ENCODE measurements at places on chromosomes 5 and 9.

DNA sequence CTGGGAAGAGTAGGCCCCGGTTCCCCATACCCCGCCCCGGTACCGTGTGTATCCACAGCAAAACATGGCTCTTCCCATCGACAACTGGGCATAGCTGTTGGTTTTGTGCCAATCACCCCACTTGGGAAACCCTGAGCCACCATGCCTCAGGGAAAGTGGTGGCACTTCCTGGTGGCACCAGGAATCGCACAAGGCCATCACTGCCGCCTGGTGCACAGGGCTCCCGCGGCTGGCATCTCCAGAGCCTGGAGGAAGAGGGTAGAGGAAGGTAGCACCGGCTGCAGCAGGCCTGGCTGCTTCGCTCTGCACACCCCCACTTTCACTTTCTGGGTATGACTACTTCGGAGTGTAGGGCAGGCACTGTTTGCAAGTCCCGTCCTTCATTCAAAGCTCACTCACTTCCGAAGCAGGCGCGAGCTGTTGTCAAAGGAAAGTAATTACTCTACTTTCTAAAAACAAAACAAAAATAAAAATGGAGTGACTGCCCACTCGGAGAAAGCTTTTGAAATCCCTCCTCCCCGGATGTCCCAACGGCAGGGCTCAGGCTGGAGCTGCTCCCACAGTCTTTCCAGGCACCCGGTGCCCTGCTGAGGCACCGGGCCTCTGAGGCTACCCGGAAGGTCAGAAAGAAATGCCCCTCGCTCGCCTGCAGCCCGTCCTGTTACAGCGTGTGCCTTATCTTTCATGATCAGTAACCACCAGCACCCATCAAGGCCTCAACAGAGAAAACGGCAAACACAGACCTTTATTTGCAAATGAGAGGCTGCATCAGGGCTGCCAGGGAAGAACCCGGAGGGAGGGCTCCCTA is 2.0 kb downstream of the BRD3 start:
- no peak for DNase-seq

- no peak for DNase-seq
Observed at GRCh38 chr5:55601204-55601618, 66.4 kb upstream of the PLPP1 start.

DNA sequence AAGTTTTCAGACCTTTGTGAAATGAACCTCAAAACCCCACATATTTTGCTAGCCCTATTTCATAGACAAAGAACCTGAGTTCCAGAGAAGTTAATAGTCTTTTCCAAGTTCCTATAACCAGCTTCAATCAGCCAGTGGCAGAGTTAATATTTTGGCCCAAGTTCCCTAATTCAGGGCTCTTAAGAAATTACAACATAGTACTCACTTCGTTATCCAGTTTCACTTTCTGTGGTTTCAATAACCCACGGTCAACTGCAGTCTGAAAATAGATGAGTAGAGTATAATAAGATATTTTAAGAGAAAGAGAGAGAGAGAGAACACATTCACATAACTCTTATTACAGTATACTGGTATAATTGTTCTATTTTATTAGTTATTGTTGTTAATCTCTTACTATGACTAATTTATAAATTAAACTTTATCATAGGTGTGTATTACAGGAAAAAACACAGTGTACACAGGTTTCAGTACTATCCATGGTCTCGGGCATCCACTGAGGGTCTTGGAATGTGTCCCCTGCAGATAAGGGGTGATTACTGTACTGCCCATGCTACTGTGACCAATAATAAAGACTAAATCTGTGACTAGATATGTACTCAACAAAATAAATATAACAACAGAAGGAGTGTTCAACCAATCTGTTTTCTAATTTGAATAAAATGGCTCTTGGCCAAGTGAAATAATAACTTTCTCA is 9.3 kb upstream of the MYOT start:
- DNase-seq: no peak

DNA sequence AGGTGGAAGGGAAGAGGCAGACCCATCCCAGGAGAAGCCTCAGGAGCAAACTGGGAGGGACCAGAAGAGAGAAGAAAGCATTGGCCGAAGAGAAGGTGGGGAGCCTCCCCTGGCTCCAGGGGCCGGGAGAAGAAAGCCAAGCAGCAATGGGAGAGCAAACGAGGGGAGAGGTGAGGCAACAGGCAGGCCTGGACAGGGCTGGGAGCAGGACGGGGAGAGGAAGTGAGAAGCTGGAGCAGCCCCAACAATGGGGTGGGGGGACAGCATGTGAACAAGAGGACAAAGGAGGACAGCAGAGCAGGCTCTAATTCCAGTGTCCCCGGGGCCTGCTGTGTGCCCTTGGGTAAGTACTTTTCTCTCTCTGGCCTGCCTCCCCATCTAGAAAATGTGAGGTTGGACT is 115.3 kb downstream of the PSD2 start:
- no peak for DNase-seq

- DNase-seq: no peak
Observed at GRCh38 chr5:59587489-59588337, 305.8 kb downstream of the PDE4D start.

- no peak for DNase-seq
Observed at GRCh38 chr5:27266184-27266583, 227.8 kb upstream of the CDH9 start.

DNA sequence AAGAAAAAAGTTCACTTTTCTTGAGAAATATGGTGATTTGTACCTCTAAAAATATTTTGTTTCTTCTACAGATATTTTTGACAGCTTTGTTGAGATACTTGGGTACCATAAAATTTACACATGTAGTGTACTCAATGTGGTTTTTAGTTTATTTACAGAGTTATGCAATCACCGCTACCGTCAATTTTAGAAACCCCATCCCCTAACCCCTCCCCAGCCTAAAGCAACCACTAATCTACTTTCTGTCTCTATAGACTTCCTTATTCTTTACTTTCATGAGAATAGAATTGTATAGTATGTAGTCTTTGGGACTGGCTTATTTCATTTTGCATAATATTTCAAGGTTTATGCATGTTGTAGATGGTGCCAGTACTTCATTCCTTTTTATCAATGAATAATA is 45.0 kb upstream of the TDRD7 start:
- no peak for DNase-seq

DNA sequence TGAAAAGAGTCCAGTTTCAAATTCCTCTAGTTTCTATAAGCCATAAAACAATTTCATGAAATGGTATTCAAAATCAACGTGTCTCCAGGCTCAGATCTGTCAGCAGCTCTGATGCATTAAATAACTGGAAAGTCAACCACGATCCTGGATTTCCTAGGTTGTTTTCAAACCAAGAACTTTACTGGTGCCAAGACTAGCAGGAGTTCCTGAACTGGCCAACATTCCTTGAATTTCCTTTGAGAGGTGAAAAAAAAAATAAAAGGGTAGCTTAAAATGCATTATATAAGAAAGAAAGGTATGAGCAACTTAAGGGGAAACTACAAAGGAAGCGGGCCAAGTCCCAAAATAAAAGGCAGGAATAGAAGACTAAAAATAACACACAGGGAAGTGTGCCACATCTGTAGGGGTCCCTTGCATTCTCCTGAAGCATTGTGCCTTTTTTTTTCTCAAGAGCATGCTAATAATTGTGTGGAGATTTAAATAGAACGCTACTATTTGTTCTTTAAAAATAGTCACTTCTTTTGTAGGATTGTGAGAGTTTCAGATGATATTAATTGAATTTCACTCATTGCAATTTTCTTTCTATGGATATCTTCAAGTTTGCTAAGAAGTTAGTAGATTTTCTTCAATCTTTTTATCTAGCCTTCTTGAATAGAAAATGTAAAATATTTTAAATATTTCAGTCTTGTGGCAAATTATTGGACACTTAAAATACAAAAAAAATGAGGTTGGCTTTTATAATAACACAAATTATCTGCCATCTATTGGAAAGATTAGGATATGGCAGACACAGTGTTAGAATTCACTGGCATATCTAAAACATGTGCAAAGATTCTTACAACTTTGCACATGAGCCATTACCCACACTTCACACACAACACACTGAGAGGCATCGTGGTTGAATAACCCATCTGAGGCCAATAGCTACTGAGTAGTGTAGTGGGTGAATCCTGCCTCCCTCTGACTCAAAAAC is 15.3 kb downstream of the ESM1 start:
- no peak for DNase-seq

DNA sequence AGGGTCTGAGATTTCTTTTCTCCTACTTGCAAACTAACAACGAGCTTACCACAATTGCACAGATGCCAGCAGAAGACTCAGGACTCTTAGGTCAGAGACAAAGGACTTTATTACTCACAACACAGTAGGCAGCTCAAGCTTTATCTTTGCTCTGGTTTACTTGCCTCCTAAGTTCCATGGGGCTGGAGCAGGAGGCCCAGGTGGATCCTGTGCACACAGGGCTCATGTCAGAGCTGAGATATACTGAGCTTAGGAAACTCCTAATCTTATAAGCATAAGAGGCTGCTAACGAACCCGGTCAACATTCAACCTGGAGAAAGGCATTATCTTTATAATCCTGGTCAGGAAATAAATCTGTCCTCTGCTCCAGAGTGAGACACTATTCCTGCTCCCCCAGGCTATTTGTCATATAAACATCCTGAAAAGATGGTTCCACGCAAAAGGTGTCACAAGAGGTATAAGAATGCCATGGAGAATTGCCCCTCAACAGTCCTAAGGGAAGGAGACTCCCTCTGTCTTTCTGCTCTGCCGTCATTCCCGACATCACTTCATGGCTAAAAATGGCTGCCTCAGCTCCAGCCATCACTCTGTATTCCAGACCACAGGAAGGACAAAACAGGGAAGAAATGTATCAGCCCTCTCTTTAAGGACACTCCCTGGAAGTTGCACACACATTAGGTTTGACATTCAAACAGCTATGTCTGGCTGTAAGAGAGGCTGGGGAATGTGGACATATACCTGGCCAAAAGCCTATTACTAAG is 16.2 kb downstream of the DUSP1 start:
- no peak for DNase-seq

DNA sequence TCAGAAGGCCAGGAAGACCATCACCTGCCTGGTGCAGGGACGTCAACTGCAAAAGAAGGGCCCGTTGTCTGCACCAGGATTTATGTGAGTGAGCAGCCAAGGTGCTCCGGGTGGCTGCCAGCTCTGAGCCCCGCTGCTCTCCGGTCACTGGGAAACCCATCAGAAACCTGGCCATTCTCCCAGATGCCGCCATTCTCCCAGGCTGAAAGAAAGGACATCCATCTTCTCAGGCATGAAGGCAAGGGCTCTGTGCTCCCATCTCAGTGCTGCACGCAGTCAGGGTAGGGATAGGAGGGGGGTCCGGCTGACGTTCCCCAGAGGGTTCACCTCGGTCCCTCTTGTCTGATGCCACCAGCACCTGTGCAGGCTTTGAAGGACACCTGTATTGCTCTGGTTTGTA is 158.4 kb downstream of the ERCC6L2 start:
- DNase-seq: no peak

DNA sequence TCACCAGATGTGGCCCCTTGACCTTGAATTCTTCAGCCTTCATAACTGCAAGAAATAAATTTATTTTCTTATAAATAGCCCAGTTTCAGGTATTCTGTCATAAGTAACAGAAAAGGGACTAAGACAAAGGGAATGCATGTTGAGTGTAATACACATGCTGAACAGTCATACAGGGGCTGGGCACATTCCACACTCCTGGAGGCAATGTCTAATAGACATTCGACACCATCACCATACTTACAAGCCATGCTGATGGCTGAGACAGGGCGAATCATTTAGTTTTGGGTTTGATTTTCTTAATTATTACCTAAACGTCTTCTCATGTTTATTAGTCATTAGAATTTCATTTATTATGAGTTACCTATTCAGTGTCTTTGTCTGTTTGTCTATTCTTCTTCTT is 68.5 kb downstream of the TENT4A start:
- no peak for DNase-seq

DNA sequence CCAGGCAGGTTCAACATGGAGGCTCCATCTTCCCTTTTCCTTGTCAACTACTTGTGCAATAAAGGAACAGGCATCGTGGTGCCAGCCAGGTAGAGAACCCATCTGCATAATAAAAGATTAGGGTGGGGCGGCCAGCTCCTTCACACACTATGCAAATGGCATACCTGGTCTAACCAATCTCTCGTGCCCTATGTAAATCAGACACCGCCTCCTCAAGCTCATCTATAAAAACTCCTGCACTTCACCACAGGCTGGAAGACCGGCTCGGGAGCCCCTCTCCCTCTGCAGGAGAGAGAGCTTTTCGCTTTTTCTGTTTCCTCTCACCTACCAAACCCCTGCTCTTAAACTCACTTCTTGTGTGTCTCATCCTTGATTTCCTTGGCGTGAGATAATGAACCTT is 244.3 kb upstream of the PUM3 start:
- DNase-seq: no peak

GRCh38 chr9:83234541-83234940 is 171.6 kb upstream of the RASEF start:
- DNase-seq: no peak

- no peak for DNase-seq
Observed at GRCh38 chr5:179191506-179192184, 131.5 kb downstream of the ZNF354C start.

DNA sequence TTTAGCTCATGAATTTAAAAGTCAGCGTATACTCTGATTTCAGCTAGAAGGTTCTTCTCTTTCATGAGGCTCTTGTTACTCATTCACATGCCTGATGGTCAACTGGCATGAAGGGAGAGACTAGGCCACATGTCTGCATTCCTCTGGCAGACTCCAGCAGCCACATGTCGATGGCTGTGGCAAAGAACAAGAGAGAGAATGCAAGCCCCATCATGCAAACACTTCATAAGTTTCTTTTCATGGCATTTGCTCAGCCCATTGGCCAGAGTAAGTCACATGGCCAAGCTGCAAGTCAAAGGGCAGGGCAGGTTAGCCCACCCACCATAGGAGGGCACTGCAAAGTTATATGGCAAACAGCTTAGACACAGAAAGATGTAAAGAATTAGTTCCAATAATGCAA is 5.4 kb downstream of the KCNV2 start:
- DNase-seq: no peak

- DNase-seq: no peak
Observed at GRCh38 chr9:102768002-102768401, 227.1 kb upstream of the CYLC2 start.

DNA sequence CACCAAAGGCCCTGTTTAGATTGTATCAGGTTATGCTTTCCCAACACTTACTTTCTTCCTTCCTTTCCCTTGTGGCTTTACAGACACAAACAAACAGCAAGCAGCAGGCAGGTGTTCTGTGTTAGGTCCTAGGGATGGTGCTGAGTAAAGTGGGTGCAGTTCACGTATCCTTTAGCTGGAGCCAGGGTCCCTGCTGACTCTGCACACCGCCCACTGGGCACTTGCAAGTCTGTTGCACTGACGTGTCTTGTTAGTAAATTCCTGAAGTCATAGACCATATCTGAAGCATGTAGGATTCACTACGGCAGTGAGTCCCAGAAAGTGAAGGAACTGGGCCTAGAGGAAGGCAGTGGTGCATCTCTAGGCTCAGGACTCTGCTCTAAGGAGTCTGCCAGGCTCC is 96.5 kb downstream of the DAPK1 start:
- DNase-seq: no peak

- DNase-seq: no peak
Observed at GRCh38 chr9:93126151-93126781, 7.8 kb downstream of the NINJ1 start.
